ENCODE measurements at places on chromosomes 7 and 10.

- DNase-seq, result no peak
Observed at GRCh38 chr7:88015309-88015708, 81.3 kb downstream of the ADAM22 start.

DNA sequence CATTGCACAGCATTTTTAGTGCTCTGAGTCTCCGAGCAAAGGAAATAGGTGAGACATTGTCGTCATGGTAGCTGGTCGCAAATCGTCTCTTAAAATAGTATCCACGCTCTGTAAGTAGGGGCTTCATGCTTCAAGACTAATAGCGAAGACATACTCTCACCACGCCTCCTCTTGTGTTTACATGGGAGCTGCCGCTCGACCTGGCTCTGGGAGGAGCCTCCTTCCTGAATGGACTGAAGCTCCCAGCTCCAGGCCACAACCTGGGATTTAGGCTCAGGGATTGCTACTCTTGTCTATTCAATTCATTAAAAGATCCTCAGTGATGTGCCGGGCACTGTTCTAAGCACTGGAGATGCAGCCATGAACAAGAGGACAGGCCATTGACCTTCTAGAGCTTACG is 196.1 kb upstream of the GALNT17 start:
- DNase-seq, result no peak

- no peak for DNase-seq
Observed at GRCh38 chr10:29319205-29319781, 30.4 kb downstream of the LYZL1 start.

DNA sequence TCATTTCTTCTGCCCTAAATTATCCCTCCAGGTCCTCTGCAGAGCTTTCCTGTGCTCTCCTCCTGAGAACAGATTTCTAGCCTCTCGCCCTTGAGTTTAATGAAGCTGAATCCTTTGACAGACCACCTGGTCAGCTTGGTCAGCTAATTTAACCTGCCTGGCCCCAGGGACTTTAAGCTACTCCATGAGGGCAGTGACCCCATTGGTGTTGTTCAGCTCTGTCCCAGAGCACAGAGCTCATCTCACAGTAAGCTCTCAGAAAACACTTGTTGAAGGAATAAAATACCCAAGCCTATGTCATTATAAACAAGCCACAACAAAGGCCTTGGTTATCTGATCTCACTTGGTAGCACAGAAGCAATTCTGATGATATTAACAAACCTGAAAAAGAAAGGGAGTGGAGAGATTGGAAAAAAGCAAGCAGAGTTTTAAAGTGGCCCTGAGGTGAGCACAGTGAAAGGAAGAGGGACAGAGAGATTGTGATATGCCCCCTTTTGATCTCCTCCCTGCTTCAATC is 24.4 kb downstream of the SLC26A4 start:
- DNase-seq, result no peak

- no peak for DNase-seq
Observed at GRCh38 chr10:61175316-61175715, 231.3 kb upstream of the RHOBTB1 start.

DNA sequence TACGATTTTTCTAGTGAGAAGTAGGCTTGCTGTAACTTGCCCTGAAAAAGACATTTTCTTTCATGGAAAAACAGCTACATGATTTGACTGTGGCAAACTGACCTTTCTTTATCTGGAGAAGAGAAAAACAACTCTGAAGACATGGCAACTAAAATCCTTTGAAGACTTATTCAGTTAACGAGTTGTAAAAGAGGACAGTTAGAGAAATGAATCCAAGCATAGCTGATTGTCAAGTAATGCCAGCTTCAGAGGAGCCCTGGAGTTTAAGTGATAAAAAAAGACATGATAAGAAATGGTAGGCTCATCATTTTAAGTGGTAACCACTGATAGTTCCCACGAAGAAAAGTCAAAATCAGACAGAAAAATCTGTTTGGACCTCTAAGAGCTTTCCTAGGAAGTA is 19.6 kb downstream of the TMEM229A start:
- DNase-seq, result no peak

DNA sequence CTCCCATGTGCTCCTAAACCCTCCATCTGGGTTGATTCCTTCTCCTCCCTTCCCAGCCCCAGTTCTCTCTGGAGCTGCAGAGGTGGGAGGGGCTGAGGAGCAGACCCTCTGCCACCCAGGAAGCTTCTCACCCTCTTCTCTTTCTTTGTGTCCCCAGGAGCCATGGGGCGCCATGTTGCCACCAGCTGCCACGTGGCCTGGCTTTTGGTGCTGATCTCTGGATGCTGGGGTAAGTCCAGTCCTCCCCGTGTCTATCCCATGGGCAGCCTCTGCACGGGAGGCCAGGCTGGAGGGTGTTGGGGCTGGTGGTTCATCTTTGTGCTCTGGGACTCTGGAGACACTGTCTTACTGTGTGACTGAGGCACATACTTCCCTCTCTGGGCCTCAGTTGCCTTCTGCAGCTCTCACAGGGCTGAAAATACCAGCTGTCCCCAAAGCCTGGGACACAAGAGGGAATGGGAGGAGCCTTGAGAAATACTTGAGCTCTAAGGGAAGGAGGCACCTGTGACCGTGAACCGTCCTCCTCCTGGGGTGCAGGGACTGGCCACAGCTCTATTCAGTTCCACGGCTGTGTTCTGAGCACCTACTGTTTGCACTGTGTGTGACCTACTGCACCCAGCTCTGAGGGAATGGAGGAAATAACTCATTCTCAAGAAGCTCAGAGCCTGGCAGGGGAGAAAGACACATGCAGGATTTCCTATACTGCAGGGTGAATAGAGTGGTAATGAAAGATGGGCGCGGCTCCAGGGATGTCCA is 43.1 kb downstream of the CDH23 start:
- DNase-seq, result no peak

- DNase-seq, result no peak
Observed at GRCh38 chr10:12945690-12946359, 55.7 kb downstream of the CCDC3 start.

DNA sequence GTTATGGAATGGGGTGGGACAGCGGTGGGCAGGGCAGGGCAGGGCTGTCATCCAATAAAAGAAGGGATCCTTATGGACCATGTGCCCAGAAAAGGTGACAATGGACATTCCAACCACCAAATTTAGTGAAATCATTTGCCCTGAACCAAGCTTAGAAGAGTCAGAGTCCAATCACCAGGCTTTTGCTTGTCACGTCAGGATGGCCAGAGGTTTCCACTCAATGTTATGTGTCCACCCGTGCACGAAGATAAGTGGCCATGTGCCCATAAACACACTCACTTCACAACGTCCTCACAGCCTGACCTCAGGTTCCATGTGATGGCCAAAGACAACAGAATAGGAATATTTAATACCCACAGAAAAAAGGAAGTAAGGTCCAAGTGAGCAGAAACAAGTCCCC is 36.6 kb upstream of the PLPP4 start:
- DNase-seq, result no peak

- no peak for DNase-seq
Observed at GRCh38 chr10:29588629-29589421, 45.9 kb downstream of the SVIL start.
